ENCODE measurements at places on chromosomes 12 and 14.

- no peak for DNase-seq
Observed at GRCh38 chr12:51751661-51752060, 96.9 kb downstream of the FIGNL2 start.

GRCh38 chr12:30930238-30930637, 3.7 kb downstream of the TSPAN11 start:
- no peak for DNase-seq

DNA sequence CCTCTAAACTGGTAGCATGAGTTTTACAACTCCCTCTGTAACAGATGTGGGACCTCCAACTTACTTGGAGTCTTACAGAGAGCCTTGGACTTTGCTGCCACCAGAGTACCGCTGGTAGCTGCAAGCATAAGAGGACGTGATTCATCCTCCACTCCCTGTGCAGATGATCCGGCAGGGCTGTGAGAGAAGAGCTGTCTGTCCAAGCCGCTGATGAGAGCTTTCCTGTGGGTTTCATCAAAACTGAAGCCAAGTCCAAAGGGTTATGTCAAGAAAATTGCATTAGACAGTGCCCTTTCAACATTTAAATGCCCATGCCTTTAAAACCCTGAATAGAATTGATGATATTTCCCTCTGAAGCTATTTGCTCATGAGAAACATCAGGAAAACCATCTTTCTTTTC, 85.8 kb downstream of the LLPH start:
- no peak for DNase-seq

DNA sequence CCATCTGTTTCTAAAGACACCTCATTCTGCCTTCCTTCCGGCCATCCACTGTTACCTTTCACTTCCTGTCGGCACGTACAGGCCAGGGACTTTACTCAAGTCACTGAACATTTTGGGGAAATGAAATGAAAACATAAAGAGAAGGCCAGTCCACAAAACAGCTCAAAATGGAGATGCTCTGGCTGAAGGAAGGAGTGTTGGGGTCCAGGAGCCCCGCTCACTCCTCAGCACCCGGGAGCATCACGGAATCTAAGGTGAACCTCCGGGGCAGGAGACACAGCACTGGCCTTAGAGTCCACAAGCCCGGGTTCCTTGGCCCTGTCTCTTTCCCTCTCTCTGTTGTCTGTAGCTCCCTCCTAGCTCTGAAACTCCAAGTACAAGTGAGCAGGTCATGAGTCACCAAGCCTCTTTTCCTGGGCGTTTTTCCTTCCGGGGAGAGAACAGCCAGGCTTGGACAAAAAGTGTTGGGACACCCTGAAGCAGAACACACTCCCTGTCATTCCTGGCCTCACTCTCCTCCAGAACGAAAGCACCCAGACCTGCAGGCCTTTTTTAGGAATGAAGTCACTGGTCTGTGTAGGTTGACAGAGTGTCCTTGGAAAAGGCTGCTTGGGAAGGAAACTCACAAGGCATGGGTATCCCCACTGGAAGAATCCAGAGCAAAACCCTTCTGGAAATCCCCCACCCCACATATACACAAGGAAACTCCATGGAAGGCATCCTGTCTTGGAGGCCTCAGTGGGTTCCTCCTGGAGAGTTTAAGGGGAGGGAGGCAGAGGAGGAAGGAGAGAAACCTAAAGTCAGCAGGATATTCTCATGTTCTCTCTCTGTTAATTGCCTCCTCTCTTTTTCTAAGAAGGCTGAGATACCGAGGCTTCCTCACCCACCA, 245.3 kb downstream of the ZFP36L1 start:
- DNase-seq: no peak

DNA sequence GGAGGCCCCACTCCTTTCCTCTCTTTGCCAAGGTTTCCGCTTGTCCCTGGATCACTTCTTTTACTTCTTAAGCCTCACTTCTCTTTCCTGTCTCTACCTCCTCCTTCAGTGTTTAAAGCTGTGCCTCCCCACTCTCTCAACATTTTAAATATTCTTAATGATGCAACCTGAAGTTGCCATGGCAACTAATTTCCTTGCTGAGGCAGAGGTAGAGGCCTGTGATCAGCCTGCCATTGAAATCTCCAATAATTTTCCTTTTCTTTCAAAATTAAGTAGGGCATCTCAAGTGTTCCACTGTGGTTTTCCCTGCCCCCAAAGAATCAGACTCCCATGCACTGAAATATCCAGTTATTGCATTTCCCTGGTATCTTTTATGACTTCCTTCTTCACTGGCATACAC, 108.6 kb upstream of the VRK1 start:
- no peak for DNase-seq

GRCh38 chr14:61467296-61467695, 145.9 kb downstream of the PRKCH start:
- DNase-seq: no peak

GRCh38 chr12:39764944-39765560, 145.4 kb upstream of the ABCD2 start:
- peak; percentile 23 for DNase-seq

GRCh38 chr12:1448336-1448735, 146.0 kb downstream of the FBXL14 start:
- no peak for DNase-seq

- no peak for DNase-seq
Observed at GRCh38 chr14:77248666-77249065, 22.3 kb downstream of the NGB start.

DNA sequence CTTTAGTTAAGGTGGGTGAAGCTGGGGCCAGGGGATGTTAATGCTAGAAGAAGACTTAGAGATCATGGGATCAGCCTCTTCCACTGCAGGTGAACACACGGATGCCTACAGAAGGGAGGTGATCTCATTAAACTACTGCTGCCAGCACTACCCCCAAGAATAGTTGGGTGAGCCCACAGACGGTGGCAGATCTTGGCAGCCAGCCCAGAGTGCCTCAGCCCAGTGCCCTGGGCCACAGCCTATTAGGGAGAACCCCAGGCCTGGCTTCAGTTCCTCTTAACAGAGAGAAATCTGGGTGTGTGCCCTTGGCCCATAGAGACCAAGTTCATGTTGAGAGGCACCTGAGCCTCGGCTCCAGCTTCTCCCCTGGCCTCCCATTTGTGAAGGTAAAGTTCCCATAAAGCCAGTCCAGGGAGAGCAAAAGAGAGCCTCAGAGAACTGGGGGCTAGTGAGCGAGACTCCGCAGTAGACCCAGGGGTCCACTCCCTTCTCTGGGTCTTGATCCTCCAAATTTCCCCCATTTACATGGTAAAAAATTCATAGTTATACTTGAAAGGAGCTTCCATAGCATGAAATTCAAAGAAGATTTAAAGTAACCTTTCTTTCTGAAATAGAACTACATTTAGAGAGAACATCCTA, 125.0 kb upstream of the CCND2 start:
- peak; percentile 80 for DNase-seq

DNA sequence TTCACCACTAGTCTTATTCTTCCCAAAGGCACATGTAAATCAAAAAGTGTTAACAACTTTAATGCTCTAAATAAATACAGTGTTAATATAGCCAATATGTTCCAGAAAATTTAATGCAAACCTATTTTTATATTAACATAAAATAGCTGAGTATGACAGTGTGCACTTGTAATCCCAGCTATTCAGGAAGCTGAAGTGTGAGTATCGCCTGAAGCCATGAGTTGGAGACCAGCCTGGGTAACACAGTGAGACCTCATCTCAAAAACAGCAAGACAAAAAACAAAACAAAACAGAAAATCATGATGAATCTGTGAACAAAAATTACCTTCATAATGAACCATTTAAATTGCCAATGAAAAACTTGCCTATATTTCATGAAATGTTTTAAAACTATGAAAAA, 798.9 kb downstream of the SLC6A15 start:
- DNase-seq: no peak

GRCh38 chr12:113911971-113912759, 54.0 kb downstream of the RBM19 start:
- no peak for DNase-seq

DNA sequence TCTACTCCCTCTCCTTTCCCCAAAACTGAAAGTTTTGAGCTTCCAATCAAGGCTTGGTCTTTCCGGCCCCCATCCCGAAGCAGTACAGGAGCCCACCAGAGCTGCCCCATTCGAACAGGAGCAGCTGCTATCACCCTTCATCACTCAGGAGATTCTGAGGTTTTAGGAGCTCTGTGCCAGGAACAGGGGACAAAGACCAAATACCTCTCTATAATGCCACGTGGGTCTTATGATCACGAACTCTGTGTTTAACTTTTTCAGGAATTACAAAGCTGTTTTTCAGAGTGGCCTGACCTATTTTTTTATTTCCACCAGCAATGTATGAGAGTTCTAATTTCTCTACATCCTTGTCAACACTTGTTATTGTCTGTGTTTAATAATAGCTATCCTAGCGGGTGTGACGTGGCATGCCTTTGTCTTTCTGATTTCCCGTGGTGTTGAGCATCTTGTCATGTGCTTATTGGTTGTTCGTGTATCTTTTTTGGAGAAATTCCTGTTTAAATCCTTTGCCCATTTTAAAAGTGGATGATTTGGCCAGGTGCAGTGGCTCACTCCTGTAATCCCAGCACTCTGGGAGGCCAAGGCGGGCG, 21.7 kb downstream of the COA8 start:
- DNase-seq: no peak

GRCh38 chr12:52522346-52523011, 2.3 kb upstream of the KRT5 start:
- DNase-seq: no peak

DNA sequence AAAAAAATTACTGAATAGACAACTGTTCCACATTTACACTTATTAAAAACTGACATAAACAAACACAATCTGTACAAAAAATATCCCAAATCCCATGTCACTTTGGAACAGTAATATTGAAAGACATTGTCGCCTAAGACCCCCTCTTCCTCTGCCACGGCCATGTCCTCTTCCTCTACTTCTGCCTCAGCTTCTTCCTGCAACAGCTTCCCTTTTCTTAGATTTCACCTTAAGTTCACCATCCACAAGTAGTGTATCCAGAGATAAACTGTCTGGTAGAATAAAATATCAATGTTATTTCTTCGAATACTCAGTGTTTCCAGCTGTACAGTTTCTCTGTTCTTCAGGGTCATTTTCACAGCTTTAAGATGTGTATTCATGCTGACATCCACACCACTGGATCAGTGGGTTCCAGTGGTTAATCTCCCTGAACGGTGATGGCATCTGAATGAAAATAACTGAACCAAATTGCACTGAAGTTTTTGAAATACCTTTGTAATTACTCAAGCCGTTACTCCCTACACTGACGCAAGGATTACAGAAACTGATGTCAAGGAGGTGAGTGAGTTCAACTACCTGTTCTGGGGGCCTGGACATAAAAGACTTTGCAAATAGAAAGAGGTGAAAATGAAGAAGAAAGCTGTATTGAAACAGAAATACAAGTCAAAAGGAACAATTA, 208.5 kb downstream of the C12orf50 start:
- no peak for DNase-seq

- no peak for DNase-seq
Observed at GRCh38 chr12:95415451-95415850, 58.5 kb upstream of the METAP2 start.

DNA sequence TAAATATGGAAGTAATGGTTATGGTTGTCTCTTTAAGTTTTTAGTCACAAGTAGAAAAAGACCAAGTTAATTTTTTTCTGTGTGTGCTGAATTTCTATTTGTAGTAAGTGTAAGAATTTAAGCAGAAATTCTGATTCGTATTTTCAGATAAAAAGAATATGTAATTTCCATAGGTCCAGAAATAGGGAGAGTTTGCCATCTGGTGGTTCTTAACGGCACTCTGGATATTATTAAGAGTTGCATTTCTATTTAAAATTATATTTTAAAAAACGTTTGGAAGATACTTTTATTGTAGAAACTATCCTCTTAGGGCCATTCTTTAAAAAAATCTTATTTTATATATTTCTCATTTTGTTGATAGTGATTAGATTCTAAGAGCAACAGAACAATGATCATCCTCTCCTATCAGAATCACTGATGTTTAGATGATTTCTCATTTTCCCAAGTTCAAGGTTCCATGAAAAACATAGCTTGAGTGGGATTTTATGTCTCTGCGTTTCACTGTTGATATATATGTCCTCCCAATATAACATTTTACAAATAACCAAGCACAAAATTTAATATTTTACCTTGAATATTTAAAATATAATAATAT, 88.3 kb downstream of the LRRK2 start:
- DNase-seq: no peak

GRCh38 chr12:59936534-59936933, 340.7 kb downstream of the SLC16A7 start:
- DNase-seq: no peak

DNA sequence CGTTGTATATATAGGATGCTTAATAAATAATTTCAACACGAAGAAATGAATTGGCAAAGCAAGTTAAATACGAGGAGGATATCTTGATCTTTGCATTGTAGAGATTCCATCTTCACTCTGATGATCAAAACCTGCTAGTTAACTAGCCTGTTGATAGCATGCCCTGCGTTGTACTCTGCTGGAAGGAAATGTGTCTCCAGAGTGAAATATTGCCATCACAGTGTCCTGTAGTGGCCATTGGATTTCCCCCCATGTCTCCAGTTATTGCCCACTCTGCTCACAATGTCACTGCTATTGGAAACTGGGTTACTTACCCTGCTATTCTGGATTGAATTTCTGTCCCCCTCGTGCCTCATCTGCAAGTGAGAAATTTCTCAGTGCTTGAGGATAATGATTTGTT, 109.6 kb downstream of the PLEKHA5 start:
- no peak for DNase-seq

GRCh38 chr12:55842681-55843429, at the start of gene MMP19:
TSS of gene MMP19 (minus strand) at chr12:55842936. CDS start at chr12:55842830, 106 bp downstream.
- no peak for DNase-seq

DNA sequence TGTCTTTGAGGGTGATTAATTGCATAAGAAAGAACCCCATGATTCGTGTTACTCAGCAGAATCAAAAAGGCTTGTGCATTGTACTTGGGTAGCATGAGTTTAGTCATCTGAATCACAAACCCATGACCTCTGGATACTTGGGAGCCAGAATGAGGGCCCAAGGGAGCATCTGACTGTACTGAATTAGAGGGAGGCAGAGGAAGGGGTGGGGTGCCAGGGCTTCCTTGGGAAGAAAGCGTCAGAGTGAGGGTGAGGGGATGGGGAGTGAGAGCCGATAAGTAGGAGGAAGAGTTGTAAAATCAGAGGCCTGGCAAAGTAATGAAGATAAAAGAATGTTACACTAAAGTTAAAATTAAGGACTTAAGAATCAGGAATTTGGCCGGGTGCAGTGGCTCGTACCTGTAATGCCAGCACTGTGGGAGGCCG, 29.8 kb downstream of the GPRC5D start:
- DNase-seq: no peak

- DNase-seq: no peak
Observed at GRCh38 chr12:587132-588023, 75.9 kb downstream of the NINJ2 start.

DNA sequence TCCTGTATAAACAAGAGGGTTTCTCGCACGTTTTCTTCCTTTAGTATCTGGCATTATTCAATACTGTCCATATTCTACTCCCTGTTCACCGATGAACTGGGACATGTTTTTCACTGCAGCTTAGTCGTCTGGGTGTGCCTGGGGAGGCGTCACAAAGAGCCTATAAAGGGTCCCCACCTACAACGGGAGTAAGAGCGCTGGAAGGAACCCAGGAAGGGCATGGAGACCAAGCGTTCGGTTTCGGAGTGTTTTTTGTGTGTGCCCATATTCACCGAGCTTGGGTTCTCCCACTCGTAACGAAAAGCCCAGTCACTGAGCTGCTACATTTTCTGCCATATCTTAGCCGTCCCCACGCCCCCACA, 592 bp upstream of the USP15 start:
- no peak for DNase-seq

- no peak for DNase-seq
Observed at GRCh38 chr12:98856897-98857540, 211.9 kb downstream of the APAF1 start.

Data from CD4-positive, alpha-beta T cell treated with Interleukin-4 for 4 hours (primary cell).